ENCODE measurements at places on chromosomes 16 and 17.

- no peak for DNase-seq
Observed at GRCh38 chr16:57268804-57269800, 15.4 kb downstream of the PLLP start.

DNA sequence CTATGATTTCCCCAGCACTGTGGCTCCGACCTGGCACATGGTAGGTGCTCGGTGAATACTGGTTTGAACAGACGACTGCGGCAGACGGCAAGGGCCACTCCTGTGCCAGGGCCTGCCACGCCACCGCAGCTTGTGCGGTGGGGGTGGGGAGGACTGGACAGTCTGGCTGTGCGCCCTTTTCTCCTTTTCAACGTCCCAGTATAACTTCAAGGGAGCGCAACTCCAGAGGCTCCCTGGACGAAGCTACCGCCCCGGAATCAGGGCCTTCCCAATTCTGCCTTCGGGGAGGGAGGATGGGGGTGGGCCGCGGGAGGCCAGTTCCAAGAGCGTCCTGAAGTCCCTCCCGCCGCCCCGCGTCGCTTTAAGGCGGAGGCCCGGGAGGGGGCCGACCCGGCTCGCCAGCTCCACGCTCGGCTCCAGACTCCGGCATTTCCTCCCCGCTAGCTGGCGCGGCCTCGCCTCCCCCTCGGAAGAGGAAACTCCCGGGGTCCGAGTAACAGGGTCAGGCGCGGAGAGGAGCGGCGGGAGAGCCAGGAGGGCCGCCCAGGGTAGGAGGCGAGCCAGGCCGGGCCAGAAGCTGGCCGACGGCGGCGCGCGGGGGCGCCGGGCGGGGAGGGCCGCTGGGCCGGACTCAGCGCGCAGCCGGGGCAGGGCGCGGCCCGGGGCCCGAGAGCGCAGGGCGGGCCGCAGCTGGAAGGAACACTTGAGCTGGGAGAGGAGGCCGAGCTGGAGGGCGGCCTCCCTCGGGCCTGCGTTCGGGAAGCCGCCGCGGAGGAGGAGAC lies at the start of gene ITPRIPL2:
ITPRIPL2 (plus strand) TSS at position 388 of the 782 bp plus-strand sequence. CDS start 498 bp downstream, outside the sequence.
- no peak for DNase-seq

DNA sequence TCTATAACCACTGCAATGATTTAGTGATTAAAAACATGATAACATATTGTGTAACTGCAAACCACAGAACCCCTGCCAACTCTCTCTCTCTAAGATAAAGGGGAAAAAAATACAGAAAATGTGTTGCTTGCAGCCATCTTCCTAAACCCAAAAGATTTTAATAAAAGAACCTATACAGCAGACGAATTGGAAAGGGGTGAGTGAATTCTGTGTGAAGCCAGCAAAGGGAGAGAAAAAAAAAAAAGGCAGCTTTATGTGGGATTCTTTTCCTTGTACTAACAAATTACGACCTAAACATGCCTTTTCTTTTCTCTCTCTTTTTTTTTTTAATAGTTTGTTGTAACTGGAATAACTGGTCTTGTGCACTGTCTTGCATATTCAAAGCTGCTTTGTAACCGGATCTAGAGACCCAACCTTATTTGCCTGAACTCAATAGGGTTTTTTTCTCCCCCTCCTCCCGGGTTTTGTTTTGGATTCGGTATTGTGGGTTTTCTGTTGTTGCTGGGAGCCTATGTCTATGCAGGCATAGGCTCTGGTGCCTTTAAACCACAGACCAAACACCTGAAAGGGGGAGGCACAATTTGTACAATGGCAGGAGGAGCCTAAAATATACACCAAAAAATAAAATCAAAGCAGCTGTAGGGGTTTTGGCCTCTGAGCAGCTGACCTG lies 7.0 kb upstream of the ZFHX3 start:
- no peak for DNase-seq

DNA sequence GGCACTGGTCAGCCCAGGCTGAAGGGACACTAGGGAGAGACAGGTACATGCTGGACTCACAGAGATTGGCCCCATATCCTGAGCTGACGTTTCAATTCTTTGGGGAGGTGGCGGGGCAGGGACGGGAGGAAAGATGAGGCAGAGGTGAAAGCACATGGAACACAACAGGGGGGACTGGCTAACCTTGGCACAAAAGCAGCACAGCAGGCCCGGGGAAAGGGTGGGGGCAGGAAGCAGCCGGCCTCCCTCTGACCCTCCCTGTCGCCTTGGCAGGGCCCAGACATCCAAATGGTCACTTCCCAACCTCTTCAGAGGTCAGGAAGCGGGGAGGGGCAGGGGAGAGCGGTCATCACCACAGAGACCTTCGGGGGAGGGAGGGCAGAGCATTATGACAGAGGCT lies 6.6 kb downstream of the VAT1 start:
- DNase-seq = no peak

- DNase-seq = no peak
Observed at GRCh38 chr16:48386559-48387312, 1.5 kb upstream of the SIAH1 start.

GRCh38 chr17:63295288-63295687 lies 150.8 kb downstream of the CYB561 start:
- no peak for DNase-seq

GRCh38 chr17:76597156-76598003 lies 11.7 kb upstream of the ST6GALNAC2 start:
- no peak for DNase-seq

DNA sequence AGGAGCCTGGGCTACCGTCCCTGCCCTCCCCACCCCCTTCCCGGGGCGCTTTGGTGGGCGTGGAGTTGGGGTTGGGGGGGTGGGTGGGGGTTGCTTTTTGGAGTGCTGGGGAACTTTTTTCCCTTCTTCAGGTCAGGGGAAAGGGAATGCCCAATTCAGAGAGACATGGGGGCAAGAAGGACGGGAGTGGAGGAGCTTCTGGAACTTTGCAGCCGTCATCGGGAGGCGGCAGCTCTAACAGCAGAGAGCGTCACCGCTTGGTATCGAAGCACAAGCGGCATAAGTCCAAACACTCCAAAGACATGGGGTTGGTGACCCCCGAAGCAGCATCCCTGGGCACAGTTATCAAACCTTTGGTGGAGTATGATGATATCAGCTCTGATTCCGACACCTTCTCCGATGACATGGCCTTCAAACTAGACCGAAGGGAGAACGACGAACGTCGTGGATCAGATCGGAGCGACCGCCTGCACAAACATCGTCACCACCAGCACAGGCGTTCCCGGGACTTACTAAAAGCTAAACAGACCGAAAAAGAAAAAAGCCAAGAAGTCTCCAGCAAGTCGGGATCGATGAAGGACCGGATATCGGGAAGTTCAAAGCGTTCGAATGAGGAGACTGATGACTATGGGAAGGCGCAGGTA lies 762 bp downstream of the CDK12 start:
- DNase-seq = no peak

DNA sequence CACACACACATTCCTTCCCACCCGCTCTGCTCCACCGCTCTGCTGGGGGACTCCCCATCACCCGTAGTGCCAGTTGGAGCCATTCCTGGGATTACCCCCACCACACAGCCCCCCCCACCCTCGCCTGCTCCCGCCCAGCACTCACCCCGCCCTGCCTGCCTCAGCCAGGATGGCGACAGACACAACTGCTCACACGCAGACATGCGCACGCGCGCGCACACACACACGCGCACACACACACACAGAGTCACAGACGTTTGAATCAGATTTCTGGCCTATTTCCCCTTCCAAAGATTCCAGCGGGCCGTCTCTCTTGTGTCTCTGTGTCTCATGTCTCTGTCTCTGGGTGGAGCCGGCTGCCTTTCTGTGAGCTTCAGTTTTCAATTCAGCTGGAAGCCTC lies 4.4 kb downstream of the CACNA1G start:
- DNase-seq = no peak

GRCh38 chr17:44908761-44909326 lies 6.5 kb downstream of the GFAP start:
- DNase-seq = no peak

GRCh38 chr16:85757341-85757822 lies 6.5 kb upstream of the C16orf74 start:
- DNase-seq = peak; percentile 35

DNA sequence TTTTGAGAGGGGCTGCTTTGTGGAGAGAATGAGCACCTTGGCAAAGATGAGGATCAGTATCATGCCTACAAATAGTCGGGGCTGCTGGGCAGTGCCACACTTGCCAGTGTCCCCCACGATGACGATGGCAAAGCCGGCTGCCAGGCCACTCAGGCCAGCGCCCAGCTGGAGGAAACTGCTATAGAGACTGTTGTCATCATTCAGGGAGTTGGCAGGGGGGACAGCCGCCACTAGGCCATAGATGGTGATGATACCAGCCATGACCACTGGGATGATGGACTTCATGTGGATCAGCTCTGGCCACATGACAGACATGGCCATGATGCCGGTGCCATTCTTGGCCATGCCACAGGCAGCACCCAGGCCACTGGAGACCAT lies 23.8 kb downstream of the MINK1 start:
- no peak for DNase-seq

- no peak for DNase-seq
Observed at GRCh38 chr17:7848131-7848579, 6.7 kb upstream of the TMEM88 start.

GRCh38 chr16:5020551-5020950 lies 13.2 kb downstream of the NAGPA start:
- DNase-seq = no peak

GRCh38 chr16:14955546-14956231 lies 18.4 kb downstream of the NPIPA1 start:
- DNase-seq = no peak

GRCh38 chr16:84315422-84315821 lies 20.7 kb downstream of the WFDC1 start:
- DNase-seq = no peak

DNA sequence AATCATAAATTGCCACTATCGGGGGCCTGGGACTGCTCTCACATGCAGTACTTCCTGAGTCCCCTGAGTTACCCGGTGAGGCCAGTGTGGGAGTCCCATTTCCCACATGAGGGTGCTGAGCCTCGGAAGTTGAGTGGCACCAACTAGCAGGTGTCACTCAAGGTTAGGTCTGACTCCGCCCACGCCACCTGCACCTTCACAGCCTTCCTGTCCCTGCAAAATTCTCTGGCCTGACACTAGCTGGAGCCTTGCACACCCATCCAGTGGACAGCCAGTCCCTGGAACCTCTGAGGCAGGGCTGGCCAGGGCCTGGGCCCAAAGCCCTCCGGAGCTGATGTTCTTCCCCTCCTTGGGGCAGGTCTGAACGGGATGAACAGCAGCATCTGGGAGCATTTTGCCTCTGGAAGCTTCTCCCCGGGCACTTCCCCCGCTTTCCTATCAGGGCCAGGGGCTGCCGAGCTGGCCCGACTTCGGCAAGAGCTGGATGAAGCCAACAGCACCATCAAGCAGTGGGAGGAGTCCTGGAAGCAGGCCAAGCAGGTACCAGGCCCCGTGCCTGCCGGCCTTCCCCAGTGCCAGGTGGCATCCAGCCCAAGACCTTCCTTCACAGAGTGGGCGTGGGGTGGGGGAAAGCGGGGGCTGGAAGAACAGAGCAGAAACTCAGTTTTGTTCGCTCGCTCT lies 21.9 kb downstream of the UNC13D start:
- DNase-seq = no peak

GRCh38 chr17:67258821-67259468 lies 13.9 kb upstream of the HELZ start:
- peak; percentile 19 for DNase-seq

DNA sequence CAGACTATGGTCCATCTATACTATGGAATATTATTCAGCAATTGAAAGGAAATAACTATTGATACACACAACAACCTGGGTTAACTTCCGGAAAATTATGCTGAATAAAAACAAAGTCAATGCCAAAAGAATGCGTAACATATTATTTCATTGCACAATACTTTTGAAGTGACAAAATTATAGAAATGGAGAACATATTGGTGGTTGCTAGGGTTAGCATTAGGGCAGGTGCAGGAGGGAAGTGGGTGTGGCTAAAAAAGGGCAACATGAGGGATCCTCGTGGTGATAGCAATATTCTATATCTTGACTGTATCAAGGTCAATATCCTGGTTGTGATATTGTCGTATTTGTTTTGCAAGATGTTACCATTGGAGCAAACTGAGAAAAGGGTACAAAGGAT lies 34.9 kb downstream of the PIK3R5 start:
- no peak for DNase-seq

DNA sequence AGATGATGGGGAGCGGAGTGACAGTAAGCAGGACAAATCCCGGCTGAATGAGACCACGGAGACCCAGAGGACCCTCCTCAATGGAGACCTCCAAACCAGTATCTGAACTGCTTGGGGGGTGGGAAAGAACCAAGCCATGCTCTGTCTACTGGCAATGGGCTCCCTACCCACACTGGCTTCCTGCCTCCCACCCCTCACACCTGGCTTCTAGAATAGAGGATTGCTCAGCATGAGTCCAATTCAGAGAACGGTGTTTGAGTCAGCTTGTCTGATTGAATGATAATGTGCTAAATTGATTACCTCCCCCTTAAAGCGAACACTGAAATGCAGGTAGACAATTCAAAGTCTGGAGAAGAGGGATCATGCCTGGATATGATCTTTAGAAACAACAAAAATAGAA lies 5.5 kb downstream of the SSTR2 start:
- no peak for DNase-seq

DNA sequence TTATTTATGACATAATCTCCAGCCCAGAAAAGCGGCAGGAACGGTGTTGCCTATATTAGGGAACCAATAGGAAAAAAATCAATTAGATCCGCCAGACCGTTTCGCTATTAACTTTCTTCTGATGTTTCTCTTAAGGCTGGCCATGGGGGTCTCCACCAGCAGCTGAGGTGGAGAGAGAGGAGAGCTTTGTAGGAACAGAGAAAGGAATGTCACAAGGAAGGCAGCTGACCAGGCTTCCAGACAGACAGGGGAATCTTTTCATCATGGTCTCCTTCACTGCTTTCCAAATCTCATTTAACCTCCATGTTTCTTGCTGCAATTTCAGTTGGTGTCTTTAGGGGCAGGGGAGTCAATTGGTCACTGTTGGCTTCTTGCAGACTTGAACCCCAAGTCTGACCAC lies 8.9 kb upstream of the SEZ6 start:
- no peak for DNase-seq

DNA sequence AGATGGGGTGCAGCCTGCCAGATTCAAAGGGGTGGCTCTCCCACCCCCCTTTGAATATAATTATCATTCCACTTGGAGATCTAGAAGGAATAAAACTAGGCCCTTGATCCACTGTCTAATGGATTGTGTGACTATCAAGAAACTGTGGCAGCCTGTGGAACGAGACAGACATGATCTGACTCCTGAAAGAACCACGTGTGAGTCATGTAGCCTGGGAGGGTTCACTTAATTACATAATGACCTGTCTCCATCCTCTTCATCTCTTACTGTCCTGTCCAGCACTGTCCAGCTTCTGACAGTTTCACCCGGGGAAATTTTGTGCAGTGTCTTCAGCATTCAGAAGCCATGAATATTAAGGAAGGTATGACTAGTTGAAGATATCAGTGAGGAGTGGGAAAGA lies 43.3 kb upstream of the CDH13 start:
- DNase-seq = no peak

DNA sequence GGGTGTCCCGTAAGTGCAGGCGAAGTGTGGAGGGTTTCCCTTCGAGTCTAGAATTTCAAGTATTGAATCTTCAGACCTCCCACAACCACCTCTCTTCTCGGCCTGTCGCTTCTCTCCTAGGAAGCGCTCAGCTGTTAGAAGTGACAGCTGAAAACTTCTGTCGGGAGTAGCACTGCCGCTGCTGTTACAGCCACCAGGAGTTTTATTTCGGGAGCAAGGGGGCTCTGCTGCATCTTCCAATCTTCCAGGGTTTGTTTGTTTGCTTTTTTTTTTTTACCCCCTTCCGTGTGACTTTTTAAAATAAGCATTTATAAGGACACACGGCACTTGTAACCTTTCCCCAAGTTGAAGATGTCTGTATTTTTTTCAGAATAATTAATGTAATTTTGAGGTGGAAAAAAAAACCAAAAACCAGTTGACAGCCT lies 767 bp downstream of the RPS6KB1 start:
- DNase-seq = no peak

GRCh38 chr17:11639736-11640462 lies 41.6 kb downstream of the DNAH9 start:
- DNase-seq = no peak
